Activated CD4-positive, alpha-beta T cell treated with anti-CD3 and anti-CD28 coated beads, Interleukin-2, amount 50 U/mL, for 4 hours (primary cell): ENCODE measurements at places on chromosomes 11 and 22.

DNA sequence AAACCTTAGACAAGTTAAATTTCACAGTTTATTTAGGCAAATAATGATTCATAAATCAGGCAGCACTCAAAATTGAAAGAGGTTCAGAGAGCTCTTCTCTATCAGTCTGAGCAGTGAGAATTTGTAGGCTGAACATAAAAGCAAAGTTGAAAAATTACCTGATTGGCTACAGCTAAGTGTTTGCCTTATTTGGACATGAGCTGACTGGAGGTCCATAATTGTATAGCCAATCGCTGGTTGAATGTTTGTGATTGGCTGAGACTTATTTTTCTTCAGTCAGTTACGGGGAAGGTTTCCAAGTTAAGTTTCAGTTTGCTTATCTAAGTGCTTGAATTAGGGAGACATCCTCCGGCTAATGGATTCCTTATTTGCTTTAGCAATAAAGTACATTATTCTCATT, 527.5 kb downstream of the CNTN5 start:
- no peak for DNase-seq

- DNase-seq = no peak
These were observed 56.6 kb upstream of the LIN7C start for GRCh38 chr11:27563201-27563600.

- DNase-seq = no peak
These were observed 42.6 kb upstream of the ACCSL start for GRCh38 chr11:44005063-44005701.

GRCh38 chr22:24392218-24392931, 35.0 kb upstream of the ADORA2A start:
- DNase-seq = no peak

- DNase-seq = no peak
These were observed 21.6 kb upstream of the NUP160 start for GRCh38 chr11:47869544-47870393.

DNA sequence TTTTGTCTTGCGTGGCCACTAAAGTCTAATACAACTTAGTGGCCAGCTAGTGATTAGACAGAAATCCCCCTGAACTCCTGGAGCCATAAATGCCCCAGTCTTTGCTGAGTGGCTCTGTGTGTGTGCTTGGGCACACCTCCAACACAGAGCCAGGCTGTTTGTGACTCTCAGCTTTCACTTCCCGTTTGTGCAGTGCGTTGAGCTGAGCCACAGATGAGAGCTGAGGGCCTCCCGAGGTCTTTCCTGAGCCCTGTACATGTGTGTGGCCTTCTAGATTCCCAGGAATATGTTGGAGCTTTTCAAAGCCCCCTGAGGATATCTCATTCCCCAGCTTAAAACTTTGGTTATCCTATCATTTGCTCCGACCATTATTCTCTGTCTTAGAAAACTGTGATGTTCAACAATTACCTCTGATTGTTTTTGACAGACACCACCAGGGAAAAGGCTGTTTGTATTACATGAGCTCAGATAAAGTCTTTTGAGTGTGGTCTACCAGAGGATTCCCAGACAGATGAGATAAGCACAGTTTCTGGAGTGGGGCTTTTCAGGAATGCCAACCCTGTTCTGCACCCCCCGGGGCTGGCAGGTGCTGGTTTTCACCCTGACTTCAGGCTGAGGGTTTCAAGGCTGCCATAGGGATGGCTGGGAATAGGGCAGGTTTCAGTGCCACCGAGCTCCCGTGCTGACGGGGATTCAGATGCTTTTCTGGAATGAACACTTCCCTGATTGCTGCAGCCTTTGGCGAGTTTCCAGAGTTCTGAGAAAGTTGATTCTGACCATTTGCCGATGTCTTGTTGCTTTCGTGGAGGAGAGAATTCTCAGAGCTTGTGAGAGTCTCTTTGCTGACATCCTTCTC, 23.8 kb downstream of the IGHMBP2 start:
- DNase-seq = no peak

DNA sequence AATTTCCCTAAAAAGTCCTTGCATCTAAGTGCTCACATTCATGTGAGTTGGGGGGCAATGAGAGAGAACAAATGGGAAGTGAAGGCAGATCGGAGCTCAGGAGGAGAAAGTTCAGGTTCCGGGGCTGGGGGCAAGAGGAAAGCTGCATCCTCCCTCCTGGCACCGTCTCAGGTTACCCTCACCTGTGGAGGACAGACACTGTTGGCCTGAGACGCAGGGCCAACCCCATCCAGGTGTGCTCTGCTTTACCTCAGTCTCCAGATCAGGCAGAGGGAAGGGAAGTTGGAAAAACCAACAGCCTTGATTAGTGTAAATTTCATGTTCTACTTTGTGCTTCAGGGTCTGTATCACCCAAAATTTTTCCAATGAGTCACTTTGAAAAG, 146.9 kb downstream of the TRIM29 start:
- DNase-seq = no peak

DNA sequence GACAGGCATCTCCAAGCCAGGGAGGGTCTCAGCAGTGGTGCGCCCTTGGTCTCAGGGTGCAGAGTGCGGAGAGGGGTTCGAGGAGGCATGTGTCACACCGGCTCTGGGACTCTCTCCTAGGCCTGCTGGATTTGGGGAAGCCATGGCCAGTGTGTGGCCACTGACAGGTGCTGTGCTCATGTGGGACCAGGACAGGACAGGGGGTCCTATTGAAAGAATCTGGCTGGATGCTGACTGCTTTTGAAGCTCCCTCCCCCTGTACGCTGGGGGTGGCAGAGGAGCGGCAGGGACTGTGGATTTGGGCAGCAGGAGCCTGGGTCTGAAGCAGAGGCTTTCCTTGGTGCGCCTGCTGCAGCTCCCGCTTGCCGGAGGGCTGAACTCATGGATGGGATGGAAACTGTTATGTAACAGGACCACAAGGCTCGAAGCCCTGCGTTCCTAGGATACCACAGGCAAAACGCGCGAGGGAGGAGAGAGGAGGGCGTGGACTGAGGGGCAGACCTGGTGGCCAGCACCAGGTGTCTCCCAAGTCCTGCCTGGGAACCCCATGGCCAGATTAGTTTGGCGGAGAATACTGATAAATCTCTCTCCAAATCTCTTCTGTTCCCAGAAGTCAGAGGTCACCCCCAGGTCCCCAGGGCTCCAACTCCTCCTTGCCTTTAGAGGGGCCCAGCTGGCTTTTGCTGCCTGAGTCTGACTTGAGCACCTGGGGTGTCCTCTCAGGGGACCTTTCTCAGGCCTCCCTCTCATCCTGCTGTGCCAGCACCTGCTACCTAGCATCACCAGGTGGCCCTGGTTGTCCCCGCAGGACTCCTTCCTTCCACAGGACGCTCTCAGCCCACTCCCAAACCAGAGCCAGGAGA, 13.8 kb upstream of the TEF start:
- DNase-seq = no peak

DNA sequence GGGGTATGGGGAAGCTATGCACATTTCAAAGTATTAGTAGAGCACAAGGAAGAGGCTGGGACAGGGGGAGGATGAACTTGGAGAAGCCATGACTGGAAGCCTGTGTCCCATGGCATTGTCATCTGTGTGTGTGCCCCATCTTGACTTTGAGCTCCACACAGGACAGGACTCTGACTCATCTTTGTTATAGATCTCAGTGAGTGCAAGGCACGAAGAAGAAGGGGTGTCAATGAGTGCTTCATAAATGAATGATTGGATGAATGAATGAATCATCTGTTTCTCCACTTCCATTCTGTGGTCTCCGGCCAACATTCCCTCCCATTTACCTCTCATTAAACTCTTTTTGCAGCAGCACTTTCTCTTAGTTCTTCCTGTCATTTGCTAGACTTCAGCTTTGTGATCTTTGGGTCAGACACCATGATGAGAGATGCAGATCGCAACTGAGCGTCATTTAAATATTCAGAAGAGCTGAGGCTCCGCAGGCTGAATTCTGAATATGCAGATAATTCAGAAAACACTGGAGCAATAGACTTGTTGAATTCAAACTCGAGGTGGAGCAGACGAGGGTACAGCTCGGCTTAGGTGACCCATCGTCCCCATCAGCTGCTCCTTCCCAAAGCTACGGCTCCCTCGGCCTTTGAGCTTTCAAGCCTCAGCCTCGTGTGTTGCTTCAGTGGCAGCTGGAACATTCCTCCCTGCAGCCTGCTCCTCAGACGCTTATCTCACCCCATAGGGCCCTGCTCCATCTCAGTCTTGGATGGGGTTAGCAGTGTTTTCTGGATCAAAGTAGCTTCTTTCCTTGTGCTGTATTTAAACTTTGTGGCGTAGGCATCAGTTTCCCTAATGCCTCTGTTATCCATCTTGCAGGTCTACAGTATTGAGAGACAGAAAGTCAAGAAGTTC, 30.8 kb downstream of the APOL3 start:
- DNase-seq = no peak

DNA sequence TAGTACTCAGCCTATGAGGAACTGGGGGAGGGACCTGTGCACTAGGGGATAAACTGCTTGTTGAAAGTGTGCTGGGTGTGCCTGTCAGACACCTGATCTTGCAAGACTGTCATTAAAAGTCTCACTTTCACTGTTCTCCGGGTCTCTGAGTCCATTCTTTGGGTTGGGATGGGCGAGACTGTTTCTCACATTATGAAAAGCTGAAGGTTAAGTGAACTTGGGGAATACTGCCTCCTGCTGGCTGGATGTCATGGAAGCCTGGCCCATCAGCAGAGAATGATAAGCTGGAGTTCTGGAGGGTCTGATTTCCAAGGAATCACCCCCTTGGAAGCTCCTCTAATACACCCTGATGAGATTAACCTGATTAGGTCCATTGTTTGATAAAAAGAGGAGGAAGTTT, 9.0 kb upstream of the VPREB1 start:
- DNase-seq = peak; percentile 35

DNA sequence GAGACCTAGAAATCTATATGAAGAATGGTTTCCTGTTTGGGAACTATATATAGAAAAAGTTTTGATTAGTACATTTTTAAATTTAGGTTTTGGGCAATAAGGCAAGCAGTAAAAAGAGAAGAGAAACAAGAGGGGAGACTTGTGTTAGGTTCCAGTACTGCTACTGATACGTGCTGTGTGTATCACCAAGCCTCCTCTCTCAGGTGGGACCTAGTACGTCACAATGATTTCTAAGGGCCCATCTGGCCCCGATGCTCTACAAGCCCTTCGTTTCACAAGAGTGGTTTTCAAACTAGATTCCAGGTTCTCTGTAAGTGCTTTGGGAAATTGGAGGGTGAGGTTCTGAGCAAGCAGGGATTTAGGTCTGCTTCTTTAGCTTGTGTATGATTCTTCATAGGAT, 39.2 kb downstream of the USP35 start:
- DNase-seq = no peak

GRCh38 chr22:36617694-36618522, 85.6 kb downstream of the CACNG2 start:
- DNase-seq = no peak

DNA sequence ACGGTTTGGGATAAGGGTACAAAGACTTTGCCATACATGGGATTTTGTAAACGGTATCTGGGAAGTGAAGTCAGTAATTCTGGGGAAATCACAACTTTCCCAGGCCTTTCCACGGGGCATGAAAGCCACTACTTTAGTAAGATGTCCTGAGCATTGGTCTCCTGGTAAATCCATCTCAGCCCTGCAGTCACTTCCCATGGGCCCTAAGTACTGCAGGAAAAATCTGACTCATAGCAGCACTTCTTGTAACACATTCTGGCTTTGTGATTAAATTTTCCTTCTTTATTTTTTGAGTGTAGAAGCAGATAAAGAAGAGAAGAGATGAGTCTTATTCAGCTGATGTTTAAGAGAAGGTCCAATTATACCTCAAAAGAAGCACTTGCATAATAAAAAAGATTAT, 67.6 kb downstream of the BLID start:
- no peak for DNase-seq

DNA sequence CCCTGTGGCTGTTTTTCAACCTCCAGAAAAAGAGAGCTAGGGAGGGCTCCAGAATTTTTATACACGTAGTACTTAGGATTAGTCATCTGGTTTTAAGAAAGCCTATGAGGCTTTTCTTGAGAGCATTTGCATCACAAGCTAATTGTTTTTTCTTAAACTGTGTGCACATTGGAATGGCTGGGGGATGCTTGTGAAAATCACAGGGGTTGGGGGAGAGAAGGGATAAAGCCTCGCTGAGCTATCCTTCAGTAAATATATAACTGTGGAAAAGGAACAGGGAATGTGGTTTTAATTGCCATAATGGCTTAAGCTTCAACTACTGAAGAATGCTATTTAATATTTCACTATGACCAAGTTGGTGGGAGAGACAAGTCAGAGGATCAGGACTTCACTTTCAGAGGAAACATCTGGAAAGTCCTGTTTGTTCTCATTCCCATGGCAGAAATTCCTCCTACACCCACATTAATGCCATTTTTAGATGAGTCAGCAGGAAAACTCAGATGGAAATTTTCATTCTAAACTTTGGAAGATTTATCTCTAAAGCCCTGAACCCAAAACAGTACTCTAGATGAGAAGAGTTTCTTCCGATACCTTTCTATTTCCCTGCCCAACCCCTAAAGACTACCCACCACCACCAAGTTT, 591.3 kb downstream of the LRRC4C start:
- no peak for DNase-seq

DNA sequence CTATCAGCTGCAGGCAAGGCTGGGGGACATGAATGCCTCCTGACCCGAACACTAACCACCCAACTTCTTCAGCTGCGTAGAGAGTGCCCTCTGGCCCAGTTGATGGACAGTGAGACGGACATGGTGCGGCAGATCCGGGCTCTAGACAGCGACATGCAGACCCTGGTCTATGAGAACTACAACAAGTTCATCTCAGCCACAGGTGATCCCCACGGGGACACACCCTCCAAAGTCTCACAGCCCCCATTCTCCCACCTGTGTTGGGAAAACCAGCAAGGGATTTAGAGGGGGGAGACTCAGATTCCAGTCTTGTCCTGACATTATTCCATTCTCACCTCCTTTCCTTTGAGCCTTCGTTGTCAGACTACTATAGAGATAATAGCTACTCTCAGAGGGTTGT, 912 bp downstream of the VPS51 start:
- DNase-seq = no peak

GRCh38 chr22:31138126-31138525, 2.2 kb downstream of the PLA2G3 start:
- DNase-seq = no peak

GRCh38 chr11:63521896-63522295, 14.7 kb upstream of the PLAAT4 start:
- no peak for DNase-seq

- DNase-seq = no peak
These were observed 1246.1 kb upstream of the TENM4 start for GRCh38 chr11:80686889-80687288.

- no peak for DNase-seq
These were observed 79.0 kb downstream of the BUD13 start for GRCh38 chr11:116693593-116694348.

DNA sequence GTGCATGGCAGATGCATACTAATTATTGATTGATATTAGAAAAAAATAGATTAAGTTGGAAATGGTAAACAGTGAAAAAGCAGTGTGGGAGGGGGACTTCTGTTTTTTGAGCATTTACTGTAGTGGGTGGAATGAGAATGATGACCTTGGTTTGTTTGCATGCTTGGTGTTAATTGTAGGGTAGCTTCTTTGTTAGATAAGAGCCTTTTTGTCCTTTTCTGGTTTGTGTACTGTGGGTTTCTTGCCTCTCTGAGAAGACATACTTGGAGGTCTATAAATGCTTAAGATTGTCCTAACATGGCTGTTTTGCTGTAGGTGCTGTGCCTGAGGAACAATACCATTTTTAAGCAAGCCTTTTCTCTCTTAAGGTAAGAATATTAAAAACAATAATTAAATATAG, 17.0 kb downstream of the MRPL48 start:
- DNase-seq = no peak

- DNase-seq = no peak
These were observed 1.8 kb upstream of the TMEM86A start for GRCh38 chr11:18696638-18697225.

GRCh38 chr11:15845261-15845660, 511.1 kb downstream of the SOX6 start:
- no peak for DNase-seq
